ENCODE measurements at places on chromosomes 3 and 15.

DNA sequence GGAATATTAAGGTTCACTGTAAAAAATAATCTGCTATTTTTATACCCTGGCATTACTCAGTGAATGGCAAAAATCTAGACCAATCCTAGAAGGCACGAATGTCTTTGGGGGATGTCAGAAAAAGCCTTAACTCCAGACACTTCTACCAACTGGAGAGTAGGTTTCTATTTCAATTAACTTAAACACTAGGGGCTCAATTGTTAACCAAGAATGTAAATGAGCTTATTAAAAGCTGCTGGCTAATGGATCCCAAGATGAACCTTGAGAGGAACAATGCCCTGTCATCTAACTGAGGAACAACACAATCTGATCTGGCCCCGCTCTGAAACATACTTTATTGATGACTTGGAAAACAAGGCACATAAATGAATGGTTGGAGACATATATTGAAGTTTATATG, 701.4 kb downstream of the FHIT start:
- DNase-seq: no peak

DNA sequence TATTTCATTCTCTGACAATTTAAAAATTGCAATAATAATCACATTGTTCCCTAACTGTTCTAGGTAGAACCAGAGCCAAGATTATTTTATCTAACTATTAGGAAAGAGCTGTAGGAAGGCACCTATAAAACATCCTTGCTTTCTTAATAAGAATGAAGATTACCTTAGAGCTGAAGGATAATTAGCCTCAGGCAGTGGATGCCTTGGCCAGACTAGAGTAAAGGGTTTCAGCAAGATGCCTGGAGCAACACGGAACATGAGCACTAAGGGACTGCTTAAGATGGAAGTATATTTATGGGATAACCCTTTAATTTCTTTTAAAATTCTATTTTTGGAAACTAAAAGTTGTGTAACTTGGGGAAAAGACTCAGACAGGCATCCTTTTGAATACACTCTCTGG, 456.6 kb upstream of the RBMS3 start:
- no peak for DNase-seq

DNA sequence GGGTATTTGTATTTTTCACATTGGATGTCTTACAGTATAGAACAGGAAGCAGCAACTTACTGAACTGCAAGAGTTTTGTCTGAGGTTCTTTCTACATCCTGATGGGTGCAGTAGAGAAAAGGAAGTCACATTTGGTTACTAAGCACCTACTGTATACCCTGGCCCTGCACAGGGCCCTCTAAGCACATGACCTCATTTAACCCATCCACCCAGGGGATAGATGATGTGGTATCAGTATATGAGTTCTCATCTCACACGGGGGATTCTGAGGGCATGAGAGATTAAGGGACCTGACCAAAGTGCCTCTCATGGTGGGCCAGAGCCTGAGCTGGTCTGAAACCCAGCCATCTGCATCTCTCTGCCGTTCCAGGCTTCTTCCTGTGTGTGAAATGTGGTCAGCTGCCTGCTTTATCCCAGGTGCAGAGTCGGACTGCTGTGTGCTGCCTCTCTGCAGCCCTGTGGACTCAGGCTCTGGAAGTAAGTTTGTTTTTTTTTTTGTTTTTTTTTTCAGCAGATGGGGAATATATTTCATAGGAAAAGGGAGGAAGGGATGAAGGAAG, 17.9 kb downstream of the SLC6A11 start:
- DNase-seq: no peak

DNA sequence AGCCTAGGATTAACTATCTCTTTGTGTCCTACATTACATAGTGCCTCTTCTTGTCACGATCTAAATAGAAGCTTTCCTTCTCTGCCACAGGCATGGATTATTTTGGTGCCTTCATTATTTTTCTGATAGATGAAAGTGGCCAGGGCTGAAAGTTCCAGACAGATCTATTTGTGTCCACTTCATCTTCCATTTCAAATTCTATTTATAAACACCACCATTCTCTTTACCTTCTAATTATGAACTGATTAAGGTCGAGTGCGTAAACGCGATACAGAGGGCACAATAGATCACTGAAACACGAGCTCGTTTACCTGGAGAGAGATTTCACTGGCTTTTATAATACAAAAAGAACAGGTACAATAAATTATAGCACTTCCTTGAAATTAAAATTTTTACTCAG, 105.0 kb downstream of the EDEM1 start:
- no peak for DNase-seq

GRCh38 chr3:39707314-39707909, 102.0 kb upstream of the MYRIP start:
- DNase-seq: no peak

DNA sequence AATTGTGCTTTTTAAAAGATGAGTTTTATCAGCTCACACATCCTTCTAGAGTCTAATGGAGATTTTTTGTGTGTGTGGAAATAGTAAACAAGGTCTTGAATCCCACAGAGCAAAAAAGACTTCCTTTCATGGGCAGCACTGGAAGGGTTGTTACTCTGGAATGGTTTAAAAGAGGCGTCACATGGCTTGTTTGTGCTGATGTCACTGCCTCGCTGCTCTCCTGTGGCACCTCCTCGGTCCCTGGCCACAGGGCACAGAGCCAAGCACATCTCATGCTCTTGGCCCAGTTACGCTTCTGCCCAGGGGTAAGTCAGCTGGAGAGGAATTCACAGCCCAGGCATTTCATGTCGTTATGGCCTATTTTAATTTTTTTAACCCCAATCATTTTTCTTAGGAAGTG, 53.2 kb downstream of the PGPEP1L start:
- no peak for DNase-seq

DNA sequence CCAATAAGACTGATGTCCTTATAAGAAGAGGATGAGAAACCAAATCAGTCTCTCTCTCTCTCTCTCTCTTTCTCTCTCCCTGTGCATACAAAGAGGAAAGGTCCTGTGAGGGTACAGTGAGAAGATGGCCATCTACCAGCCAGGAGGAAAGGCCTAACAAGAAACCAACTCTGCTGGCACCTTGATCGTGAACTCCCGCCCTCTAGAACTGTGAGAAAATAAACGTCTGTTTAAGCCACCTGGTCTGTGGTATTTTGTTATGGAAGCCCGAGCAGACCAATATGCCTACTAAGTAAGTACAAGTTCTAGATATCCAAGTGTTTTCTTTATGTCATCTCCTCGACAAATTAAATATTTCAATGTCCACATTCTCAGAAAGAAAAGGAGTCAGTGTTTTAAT, 44.9 kb upstream of the TMC3 start:
- DNase-seq: no peak

DNA sequence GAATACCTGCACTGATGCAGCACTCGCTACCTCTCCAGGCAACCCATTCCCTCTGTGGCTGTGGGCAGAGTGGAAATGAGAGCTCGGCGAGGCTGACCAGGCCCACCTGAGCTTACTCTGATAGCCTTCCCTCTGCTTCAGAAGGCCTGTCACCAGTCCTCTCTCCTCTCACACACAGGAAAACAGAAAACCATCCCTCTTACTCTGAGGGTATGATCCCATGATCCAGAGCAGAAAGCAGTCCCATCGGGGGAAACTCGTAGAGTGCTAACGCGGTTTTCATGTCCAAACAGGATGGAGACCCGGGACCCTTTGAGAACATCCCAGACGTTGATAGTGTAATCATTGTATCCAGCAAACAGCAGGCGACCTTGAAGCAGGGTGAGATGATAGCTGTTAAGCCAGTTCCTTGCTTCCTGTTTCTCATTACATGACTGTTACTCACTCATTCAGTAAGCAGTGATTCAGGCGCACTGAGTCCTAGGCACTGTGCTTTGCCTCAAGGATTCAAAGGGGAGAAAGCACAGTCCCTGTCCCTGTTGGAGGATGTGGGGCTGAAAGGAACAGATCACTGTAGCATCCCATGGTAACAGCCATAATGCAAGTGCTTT, 11.8 kb upstream of the BCL2L10 start:
- DNase-seq: no peak

- DNase-seq: no peak
Observed at GRCh38 chr3:113912552-113913236, 35.1 kb upstream of the ZDHHC23 start.

DNA sequence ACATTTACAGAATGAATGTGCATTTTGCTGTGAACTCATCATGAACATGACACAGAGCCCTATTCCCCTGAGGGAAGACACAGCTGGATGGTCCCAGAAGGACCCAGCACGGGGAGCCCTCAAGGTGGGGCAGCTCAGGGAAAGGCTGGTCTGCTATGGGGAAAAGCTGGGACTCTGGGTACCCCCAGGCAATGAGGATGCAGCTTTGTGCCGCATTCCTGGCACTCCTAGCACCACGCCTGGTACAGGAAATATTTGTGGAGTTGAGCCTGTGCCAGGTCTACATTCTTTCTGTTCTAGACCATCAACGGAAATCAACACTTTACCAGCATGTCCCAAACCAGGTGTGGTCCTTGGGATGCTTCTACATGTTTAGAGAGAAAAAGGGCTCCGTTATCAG, 74.0 kb downstream of the SRGAP3 start:
- DNase-seq: no peak

GRCh38 chr3:73259291-73259690, 197.8 kb downstream of the EBLN2 start:
- no peak for DNase-seq

DNA sequence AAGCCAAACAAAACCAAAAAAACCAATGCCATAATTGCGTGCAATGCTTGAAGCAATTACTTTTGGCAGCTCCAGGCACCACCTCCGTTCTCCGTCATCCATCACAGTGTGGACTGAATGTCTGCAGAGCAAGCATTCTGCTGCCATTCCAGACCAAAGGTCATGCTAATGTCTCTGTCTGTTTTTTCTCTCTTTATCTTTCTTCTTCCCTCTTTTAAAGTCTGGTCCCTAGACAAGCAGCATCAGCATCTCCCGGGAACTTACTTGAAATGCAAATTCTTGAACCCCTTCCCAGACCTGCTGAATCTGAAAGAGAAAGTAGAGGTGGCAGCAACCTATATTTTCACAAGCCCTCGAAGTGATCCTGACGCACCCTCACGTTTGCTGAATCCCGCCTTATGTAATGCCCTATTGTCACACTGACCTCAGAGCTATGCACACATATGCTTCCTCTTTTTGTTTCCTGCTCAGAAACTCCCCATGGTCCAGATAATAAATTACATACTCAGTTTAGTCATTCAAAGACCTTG, 297.3 kb upstream of the PROK2 start:
- peak; percentile 73 for DNase-seq

- no peak for DNase-seq
Observed at GRCh38 chr3:127781411-127782001, 40.8 kb downstream of the MGLL start.

DNA sequence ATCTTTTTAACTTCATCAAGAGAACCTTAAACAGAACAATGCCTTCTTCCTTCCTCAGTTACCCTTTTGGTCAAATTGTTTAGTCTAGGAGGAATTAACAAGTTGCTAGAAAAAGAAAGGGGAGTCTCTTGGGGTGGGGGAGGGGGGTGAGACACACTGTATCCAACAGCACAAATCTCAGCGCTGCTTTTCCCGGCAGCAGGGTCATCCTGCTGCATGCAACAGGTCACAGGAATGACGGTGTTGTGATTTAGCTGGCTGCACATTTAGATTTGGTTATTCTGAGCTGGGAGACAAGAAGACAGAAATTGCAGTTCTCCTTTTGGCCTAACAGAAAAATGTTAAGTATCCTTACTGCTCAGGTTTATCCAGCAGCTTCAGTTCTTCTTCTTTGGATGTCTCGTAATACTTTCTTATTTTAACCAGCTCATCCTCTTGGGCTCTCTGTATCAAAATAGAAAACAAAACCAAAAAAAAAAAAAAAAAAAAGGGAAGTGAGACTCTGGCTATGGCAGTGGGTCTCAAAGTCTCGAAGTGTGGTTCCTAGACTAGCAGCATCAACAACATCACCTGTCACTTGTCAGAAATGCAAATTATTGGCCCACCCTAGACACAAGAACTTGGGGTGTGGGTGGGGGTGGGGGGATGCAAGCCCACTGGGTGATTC, 190.5 kb downstream of the GREM1 start:
- DNase-seq: peak; percentile 6

- no peak for DNase-seq
Observed at GRCh38 chr15:86229936-86230335, 150.3 kb downstream of the AGBL1 start.

DNA sequence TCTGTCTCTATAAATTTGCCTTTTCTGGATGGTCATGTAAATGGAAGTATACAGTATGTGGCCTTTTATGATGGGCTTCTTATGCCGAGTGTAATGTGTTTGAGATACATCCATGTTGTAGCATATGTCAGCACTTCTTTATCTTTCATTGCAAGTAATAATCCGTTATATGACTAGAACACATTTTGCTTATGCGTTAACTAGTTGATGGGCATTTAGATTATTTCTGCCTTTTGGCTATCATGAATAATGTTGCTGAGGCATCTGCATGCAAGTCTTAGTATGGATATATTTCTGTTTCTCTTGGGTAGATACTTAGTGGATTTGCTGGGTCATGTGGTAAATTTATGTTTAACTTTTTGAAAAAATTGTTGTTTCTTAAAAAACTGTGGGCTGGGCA, 19.7 kb downstream of the KAT2B start:
- DNase-seq: no peak

DNA sequence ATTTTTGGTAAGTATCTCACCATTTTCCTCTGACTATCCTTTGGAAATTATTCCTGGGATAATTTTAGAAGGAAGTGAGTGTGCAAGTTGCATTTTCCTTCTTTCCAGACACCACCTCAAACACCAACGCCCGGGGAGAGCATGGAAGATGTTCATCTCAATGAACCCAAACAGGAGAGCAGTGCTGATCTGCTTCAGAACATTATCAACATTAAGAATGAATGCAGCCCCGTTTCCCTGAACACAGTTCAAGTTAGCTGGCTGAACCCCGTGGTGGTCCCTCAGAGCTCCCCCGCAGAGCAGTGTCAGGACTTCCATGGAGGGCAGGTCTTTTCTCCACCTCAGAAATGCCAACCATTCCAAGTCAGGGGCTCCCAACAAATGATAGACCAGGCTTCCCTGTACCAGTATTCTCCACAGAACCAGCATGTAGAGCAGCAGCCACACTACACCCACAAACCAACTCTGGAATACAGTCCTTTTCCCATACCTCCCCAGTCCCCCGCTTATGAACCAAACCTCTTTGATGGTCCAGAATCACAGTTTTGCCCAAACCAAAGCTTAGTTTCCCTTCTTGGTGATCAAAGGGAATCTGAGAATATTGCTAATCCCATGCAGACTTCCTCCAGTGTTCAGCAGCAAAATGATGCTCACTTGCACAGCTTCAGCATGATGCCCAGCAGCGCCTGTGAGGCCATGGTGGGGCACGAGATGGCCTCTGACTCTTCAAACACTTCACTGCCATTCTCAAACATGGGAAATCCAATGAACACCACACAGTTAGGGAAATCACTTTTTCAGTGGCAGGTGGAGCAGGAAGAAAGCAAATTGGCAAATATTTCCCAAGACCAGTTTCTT, 3.9 kb downstream of the NFKBIZ start:
- no peak for DNase-seq

- no peak for DNase-seq
Observed at GRCh38 chr15:75943713-75944215, 40.1 kb downstream of the FBXO22 start.

DNA sequence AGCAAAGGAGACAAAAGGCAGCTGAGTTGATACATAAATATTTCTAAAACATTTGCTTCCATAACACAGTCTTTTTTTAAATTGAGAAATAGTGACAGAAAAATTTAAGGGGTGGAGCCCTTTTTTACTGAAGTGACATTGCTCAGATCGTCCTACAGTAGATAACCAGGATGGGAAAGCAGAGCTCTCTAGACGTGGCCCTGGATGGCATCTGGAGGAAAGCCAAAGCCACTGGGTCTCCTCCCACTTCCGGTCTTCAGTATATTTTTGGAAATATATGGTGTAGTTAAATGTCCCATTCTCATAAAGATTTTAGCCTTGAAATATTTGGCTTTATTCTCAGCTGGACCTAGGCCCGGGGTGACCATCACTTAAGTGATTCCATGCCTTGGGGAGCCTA, 326.1 kb downstream of the ZNF621 start:
- no peak for DNase-seq
